Femur (tissue), 1 donor: ENCODE measurements at places on chromosomes 2 and 18.

DNA sequence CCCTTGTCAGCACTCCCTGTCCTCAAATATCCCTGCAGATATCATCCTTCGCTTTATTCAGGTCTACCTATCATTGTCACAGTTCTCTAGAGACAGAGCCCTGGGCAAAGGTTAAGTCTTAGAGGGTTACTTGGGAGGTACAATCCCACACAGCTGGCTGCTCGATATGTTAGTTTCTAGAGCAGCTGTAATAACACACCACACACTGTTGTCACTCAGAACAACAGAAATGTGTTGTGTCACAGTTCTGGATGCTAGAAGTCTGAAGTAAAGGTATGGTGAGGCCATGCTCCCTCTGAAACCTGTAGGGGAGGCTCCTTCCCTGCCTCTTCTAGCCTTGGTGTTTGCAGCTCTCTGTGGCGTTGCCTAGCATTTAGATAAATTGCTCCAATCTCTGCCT lies 9.9 kb upstream of the RAPGEF4 start:
- no peak for DNase-seq

GRCh38 chr2:13550285-13551231 lies 833.8 kb downstream of the TRIB2 start:
- DNase-seq = no peak

- DNase-seq = no peak
These were observed 257.4 kb upstream of the RBMS1 start for GRCh38 chr2:160751021-160751420.

DNA sequence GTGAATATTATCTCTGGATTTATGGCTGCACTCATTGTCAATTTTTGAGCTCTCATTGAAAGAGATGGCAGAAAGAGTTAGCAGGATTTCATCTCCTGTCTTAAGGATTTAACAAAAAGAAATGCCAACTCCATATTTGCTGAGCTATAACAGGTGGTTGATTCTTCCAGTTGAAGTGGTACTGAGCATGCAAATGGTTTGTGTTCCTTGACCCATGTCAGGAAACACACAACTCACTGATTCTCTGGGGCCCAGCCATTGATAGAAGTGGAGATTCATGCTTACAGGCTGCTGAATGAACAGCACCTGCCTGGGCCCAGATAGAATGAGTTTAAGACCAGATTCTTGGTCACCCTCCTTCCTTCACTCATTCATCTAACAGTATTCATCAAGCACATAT lies 128.8 kb downstream of the CERS6 start:
- DNase-seq = no peak

GRCh38 chr18:58670404-58671110 lies 708 bp upstream of the MALT1 start:
- no peak for DNase-seq

- no peak for DNase-seq
These were observed 708.6 kb downstream of the CCDC85A start for GRCh38 chr2:56892382-56892781.

DNA sequence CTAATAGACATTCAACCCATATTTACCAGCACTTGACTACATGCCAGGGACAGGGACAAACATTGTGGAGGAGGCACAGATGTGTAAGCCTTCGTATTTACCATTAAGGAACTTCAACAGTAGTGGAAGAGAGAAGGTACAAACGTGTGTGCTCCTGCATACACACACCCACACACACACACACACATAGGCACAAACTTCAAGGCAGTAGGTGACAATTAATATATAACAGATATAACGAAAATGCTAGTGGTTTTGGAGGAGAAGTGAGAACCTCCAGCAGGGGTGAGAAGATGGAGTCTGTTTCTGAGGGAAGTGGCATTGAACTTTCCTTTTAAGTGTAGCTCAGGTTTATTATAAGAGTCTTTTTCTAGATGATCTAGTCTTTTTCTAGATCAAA lies 231.1 kb downstream of the SETBP1 start:
- DNase-seq = no peak

DNA sequence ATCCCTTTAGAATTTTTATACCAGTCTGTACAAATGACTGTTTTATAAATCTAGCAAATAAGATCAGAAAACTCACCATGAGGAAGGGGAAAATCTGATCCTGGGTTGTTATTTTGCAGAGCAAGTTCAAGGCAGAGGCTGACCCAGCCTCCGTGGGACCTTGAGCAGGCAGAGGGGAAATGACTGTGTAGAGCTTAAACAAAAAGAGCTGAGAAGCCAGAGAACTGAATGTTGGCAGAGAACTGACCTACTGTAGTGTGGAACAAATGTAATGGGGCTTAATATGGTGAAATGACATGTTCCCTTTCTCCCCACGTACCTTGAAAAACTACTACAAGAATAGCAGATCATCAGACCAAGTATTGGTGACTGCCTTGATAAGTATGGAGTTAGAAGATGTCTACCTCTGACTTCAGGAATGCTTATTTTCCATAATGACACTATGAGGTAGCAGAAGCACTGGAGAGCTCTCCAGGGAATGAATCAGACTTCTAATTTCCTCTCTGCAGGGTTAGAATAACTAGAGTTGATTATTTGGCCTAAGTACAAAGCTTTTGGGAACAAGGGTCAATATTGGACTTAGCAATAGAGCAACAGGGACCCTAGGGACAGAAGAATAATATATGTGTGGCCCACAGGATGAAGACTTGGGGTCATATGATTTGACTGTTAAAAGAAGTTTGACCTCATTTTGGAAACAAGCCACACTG lies 304.4 kb downstream of the CCDC178 start:
- DNase-seq = no peak

DNA sequence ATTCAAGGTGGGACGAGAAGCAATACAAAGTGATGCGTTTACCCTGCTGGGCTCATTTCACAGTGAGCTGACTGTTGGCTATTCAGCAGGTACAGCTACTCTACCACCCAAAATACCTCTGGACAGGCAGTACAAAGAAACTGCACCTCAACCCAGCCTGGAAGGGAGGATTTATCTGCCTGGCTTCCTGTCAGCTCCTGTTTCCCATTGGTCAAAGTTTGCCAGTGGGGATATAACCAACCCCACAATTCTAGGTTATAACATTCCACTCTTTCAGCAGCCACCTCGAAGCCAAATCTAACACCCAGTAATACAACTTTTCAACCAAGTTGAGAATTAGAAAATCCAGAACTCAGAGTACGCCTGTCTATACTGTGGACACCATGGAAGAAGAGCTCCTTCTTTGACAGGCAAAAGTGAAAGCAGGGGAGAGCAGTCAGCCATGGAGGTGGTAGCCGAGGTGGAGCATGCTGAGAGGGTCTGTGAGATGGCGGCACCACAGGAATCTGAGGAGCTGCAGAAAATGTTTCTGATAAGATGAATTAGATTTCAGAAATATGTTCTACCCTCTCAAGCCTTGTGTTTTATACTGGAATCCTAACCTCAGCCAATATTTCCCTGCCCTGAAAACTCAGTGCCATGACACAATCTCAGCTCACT lies 10.8 kb downstream of the DUSP19 start:
- no peak for DNase-seq

DNA sequence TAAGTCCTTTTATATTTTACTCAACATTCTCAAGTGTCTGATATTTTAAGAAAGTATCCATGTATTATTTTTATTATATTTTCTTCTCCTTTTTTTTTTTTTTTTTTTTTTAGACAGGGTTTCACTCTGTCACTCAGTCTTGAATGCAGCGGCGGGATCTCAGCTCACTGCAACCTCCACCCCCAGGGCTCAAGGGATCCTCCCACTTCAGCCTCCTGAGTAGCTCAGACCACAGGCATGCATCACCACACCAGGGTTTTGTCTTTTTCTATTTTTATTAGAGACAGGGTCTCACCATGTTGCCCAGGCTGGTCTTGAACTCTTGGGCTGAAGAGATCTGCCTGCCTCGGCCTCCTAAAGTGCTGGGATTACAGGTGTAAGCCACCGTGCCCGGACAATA lies 212.1 kb downstream of the TCF4 start:
- DNase-seq = no peak

GRCh38 chr2:2123238-2123637 lies 207.8 kb downstream of the MYT1L start:
- no peak for DNase-seq

- DNase-seq = no peak
These were observed 137.7 kb upstream of the PKDCC start for GRCh38 chr2:41910126-41910525.

GRCh38 chr2:156447761-156448160 lies 11.6 kb downstream of the GPD2 start:
- no peak for DNase-seq

DNA sequence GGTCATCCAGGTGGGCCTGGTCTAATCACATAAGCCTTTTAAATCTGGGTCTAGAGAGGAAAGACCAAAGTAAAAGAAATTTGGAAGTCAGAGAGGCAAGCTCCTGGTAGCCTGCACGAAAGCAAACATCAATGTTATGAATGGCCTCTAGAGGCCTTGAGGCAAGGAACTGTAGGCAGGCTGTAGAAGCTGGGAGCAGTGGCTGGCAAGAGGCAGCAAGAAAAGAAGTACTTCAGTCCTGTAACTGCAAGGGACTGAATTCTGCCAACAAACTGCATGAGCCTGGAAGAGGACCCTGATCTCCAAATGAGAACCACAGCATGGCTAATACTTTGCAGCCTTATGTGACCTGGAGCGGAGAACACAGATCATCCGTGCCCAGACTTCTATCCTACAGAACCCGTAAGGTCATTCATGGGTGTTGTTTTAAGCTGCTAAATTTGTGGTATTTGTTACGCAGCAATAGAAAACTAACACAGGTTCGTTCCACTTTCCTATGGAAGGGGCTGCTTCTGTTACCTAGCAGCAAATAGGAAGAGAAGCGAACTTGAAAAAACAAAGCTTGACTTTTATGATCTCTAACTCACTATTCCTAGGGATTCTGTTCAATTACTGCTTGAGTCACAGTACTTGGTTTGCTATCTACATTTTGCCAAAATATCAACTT lies 1.2 kb downstream of the IMMT start:
- DNase-seq = no peak
